ENCODE measurements at places on chromosomes 3 and 15.

DNA sequence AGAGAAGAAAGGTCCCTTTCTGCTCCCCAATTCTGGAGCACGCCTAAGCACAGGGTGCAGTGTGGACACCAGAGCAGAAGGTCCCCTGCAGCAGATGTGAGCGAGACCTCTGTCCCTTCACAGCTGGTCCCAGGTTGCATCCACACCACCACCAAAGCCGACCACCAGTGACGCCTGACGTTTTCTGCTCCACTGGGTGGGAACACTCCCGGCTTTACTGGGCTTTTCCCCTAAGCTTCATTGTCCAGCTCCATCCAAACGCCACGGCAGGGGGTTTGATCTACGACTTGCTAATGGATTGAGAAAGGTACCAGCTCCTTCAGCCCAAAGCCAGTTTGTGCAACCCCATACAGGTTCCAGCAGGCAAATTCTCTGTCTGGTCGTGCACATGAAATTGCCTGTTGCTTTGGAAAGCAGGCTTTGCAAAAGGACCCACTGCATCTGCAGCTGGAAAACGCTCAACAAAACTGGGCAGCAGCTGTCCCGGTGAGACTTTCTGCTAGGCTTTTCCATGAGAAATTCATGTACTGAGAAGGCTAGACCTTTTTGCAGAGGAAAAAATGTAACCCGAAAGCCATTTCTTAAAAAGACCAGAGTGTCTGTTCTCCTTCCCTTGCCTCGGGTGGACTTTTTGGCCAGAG is 31.1 kb downstream of the ADAMTS17 start:
- no peak for DNase-seq

- no peak for DNase-seq
Observed at GRCh38 chr3:34411596-34411995, 613.2 kb downstream of the PDCD6IP start.

- no peak for DNase-seq
Observed at GRCh38 chr15:40287505-40287904, 4.6 kb upstream of the ANKRD63 start.

DNA sequence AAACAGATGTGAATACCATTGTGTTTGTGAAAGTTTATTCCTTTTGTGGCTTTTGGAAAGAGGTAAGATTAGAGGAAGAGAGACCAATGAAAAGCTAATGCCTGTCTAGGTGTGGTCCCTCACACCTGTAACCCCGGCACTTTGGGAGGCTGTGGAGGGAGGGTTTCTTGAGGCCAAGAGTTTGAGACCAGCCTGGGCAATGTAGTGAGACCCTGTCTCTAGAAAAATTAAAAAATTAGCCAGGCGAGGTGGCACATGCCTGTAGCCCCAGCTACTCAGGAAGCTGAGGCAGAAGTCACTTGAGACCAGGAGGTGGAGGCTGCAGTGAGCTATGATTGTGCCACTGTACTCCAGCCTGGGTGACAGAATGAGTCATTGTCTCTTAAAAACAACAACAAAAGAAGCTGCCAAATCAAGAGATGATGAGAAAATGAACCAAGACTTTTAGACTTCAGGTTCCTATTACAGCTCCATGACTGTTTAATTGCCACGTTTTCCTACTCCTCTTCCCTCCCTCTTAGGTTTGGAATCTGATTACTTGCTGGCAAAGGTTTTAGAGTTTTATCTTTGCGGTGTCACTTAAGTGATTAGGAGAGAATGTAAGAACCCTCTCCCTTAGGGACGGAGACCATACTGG is 68.7 kb downstream of the CGNL1 start:
- no peak for DNase-seq

DNA sequence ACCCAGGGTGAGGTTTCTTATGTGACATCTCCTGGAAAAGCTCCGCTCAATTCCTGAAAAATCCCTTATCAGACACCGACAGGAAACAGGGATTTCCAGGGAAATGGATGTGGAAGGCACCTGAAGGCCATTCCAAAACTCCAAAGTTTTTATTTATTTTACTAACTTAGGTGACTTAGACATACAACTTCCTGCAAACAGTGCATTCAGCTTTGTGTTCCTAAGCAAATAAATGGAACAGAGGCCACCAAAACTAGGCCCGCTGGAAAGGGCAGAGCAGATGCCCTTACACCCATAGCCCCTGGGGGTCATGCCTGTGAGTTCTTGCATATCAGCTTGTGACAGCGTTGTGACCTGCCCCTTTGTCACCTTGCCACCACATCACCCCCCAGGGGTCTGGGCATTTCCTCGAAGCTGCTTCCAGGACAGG is 239.4 kb downstream of the XXYLT1 start:
- DNase-seq, result no peak

Data from CD4-positive, alpha-beta memory T cell (primary cell).